ENCODE measurements at places on chromosomes 3 and 15.

GRCh38 chr3:129534428-129535027 is 6.1 kb downstream of the RHO start:
- DNase-seq = no peak

DNA sequence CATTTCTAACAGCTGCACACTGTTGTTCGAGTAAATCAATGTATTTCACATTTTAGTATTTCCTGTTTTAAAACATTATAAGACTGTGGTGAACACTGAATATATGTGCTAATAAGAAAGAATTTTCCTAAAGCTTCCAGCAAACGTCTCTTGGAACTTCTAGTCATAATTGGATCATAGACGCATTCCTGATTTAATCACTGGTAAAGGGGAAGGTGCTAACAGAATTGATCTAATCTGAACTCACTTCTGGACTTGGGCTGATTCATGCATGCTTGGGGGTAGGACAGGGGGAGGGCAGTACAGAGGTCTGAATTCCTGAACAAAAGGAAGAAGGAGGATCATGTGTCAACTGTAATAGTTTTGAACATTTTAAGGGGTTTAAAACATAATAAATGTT is 7.3 kb upstream of the LEKR1 start:
- peak; percentile 67 for DNase-seq

DNA sequence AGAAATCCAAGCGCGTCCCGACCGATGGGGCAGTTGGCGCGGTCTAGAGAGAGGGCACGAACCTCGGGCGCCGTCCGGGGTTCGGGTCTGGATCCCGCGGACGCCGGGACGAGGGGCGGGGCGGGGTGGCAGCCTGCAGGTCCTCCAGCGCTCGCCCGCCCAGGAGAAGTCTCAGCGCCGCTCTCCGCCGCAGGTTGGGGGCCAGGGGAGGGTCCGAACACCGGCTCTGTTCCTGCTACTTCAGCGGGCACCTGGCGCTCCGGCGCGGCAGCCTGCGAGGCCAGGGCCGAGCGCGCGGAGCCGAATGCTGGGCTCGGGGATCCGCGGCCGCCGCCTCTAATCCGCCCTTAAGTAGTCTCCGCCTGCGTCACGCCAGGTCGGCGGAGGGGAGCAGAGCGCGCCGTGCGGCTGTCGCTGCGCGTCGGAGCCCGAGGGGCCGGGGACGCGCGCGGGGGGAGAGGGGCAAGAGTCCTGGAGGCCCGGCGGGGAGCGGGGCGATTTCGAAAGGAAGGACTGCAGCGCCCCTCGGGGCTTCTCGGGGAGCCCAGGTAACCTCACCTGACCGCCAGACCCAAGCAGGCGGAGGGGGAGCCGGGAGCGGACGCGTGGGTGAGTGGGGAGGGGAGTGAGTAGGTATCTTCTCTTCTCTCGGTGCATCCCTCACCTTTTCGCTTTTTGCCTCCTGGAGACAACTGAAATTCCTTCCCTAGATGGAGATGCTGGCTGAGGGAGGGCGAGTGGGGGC is at the start of gene GJD2:
Gene GJD2, minus strand, starts transcription at position 325 of the 745 bp plus-strand sequence. CDS start 510 bp downstream, outside the sequence.
- no peak for DNase-seq

GRCh38 chr3:31022716-31023115 is 128.3 kb upstream of the GADL1 start:
- no peak for DNase-seq

GRCh38 chr3:175179055-175179454 is 319.9 kb downstream of the NAALADL2 start:
- DNase-seq = no peak

- DNase-seq = no peak
These were observed 104.8 kb downstream of the MYO5A start for GRCh38 chr15:52423852-52424251.

DNA sequence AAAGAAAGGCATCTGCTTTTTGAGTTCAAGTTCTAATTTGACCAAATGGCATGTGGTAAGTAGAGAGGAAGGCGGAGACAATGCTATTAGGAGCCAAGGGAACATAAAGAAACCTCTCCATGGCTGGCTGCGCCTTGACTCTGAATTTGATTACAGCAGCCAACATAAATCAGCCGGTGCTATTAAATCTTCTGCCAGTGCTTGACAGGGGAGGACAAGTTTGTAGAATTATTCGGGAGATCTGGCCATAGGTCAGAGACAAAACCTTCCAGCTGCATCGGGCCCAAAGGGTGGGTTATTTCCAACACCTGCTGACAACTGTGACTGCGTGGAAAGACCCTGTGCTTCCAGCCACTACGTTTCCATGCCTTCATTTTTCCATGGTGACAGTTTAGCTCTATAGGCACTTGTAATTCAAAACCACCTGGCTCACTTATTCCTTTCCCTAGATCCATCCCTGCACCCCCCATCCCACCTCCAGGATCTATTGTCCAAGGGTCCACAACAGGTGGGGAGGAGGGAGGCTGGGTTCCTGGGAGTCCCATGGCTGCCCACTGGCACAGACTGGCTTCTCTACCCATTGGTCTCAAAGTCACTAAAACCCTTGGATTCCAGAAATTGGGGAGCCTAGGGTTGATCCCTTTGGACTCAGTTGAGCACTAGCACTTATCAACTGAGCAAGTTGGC is 15.9 kb downstream of the COLQ start:
- no peak for DNase-seq

DNA sequence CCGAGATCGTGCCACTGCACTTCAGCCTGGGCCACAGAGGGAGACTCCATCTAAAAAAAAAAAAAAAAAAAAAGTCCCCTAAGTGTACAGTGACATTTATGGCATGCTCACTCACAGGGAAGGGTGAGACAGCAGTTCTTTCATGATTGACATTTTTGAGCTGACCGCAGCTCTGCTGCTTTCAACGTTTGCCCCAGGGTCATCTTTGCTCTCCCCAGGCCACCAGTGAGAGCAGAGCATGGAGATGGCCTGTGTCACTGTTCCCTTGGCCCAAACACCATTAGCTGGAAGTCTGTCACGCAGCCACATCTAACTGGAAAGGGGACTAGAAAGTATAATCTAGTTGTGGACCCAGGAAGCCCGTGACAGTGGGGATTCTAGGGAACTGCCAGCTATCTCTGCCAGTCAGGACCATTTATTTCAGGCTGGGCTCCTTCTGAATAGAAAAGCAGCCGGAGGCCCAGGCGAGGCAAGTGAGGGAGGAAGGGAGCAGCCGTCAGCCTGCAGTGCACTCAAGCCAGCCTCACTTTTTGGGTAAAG is 193.4 kb upstream of the HES1 start:
- no peak for DNase-seq

GRCh38 chr15:30882849-30883433 is 20.8 kb upstream of the FAN1 start:
- no peak for DNase-seq

DNA sequence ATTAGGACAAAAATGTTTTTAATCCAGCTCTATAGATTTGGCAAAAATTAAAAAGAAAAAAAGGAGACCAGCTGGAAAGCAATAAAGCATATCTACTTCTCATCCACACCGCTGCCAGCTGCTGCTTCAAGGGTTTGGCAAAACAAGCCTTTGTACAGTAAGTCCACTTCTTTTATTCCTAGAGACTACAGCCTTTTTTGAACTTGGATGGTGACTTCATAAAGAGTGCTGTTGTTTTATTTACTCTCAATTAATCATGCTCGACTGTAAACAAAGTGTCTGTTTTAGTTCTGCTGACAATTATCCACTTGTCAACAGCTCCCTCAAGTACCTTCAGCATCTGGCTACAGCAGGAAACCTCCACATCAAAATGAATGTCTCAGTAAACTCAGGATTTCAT is 12.3 kb upstream of the FOXB1 start:
- no peak for DNase-seq

GRCh38 chr15:22895465-22896190 is 57.2 kb downstream of the NIPA2 start:
- DNase-seq = no peak

DNA sequence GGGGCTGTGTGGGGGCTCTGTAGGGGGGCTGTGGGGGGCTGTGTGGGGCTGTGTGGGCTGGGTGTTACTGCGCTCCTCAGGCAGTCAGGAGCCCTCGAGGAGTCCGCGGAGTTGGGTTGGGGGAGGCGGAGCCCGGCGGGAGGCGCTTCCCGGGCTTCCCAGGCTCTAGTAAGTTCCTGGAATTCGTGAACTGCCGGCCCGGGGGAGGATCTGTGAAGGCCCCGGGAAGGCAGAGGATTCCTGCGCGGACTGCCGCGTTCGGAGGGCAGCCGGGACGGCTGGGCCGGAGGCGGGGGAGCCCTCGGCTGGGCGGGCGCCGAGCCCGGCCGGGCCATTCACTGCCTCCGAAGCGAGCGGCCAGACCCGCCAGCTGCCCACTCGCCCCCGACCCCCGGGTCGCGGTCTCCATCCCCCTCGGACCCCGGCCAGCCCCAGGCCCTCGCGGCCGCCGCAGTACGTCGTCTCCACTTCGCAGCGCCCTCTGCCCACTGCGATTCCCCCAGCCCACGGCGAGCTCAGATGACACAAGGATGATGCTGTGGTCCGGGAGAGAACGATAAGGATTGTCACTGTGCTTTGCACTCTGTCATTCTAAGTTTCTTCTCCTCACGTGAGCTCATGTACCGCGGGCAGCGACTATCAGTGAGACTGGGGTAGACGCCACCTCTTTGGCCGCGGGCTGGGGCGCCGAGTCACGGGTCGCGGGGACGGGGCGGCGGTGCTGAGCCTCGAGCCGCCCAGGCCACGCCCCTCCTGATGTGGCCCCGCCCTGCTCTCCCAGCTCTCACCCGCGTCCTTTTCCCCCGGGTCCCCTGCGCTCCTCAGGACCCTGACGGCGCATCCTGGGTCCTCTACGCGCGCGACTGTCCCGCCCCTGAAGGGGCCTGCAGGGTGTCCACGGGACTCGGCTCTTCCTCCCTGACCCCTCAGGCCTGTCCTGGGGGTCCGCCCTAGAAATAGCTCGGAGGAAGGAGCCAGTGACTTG is 65.3 kb downstream of the KLF13 start:
- no peak for DNase-seq

GRCh38 chr3:138434276-138434874 is at the start of gene ESYT3:
TSS of gene ESYT3 (plus strand) at chr3:138434616. CDS start at chr3:138434799, 183 bp downstream.
- no peak for DNase-seq

DNA sequence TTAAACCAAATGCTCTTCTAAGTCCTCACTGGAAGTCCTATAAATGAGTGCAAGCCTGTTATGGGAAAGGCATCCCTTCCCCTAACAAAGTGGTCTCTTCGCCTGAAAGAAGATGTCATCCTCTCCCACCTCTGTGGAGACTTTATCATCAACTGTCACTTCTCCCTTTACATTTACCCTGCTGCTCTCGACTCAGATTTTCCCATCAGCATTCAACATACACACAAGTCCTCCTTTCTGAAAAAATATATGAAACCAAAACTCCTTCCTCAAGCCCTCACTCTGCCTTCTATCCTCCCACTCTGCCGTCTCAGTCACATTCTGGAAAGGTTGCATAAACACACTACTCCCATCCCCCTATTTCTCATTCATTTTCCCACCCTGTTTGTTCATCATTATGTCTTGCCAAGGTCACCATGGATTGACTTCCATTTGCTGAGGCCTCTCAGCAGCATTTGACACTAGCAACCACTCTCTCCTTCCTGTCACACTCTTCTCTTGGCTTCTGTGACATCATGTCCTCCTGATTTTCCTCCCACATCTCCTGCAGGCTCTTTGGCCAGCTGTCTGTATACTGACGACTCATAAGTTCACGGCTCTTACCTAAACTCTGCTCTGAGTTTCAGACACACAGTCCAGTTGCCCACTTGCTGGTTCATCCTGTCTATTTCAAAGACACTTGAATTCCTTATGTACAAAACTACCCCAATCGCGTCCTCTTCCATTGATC is 70.3 kb upstream of the SMAD3 start:
- no peak for DNase-seq

DNA sequence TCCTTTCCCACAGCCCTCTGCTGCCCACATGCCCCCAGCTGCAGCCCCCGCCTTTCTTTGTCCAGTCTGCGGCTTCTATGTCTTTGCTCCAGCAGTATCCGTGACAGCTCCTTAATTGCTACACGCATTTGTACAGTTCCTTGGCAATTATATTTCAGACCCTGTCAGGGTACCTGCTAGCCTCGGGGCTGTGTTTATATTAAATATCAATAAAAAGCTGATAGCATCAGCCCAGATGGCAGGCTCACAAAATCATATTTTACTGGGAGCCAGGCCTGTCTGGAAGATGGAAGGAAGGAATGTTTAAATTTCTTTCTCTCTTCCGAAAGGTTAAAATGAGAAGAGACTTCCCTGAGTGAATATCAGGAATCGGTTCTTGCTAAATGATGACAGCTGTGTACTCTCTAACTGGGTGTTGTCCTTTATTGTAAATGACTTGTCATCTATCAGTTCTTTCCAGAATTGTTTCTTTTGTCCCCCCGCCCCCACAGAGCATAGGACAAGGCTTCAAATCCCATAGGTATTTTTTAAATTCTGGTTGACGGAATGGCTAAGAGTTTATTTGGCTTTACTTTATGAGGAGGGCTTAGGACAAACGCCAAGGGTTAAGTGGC is 378.1 kb downstream of the LRTM1 start:
- no peak for DNase-seq

GRCh38 chr15:48617619-48618018 is 27.9 kb downstream of the FBN1 start:
- DNase-seq = no peak

DNA sequence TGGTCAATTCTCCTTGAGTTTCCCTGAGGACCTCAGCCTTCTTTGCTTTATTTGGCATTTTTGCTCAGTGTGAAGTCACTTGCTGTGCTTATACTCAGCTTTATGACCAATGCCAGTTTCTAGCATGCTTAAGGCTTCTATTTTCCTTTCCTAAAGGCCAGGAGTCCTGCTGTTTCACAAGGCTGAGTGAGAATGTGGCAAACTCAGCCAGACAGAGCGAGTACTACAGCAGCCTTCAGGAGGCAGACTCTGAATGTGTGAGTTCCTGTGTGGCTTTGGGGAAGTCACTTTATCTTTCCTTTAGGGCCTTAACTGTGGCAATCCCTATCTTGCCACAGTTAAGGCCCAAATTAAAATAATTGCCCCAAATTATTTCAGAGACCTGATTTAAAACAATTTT is 213.2 kb upstream of the MRPL3 start:
- DNase-seq = no peak

Data from pulmonary artery endothelial cell (primary cell).